ENCODE measurements at places on chromosomes 6 and 20.
A peak's percentile ranks its signal among the peaks of the same experiment; 100 is the strongest.

- DNase-seq = no peak
These were observed 20.4 kb upstream of the MAP3K4 start for GRCh38 chr6:160971171-160971570.

- no peak for DNase-seq
These were observed 12.4 kb downstream of the SLC52A3 start for GRCh38 chr20:755941-756340.

- peak; percentile 61 for DNase-seq
These were observed 107.1 kb upstream of the BACH2 start for GRCh38 chr6:90403489-90404381.

GRCh38 chr20:4064144-4064909 lies 49.0 kb upstream of the RNF24 start:
- peak; percentile 68 for DNase-seq

GRCh38 chr20:13325033-13325432 lies 104.0 kb downstream of the ISM1 start:
- DNase-seq = peak; percentile 40

GRCh38 chr6:42774201-42774600 lies 7.7 kb upstream of the BICRAL start:
- no peak for DNase-seq

DNA sequence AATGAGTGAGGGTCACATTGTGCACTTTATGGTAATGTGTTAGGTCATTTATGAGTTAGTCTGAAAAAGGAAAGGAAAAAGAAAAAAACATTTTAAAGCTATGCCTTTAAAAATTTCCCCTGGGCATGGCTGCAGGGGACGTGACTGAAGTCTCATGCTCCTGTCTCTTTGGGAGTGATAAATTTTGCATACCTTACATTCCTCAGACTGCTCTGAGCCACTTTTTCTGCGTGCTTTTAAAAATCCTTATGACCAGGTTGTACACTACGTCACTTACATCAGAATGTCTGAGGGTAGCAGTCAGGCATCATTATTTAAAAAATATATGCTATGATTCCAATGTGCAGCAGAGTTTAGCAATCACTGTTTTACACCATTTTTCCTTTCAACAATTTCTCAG lies 121.2 kb downstream of the RFPL4B start:
- DNase-seq = peak; percentile 54

DNA sequence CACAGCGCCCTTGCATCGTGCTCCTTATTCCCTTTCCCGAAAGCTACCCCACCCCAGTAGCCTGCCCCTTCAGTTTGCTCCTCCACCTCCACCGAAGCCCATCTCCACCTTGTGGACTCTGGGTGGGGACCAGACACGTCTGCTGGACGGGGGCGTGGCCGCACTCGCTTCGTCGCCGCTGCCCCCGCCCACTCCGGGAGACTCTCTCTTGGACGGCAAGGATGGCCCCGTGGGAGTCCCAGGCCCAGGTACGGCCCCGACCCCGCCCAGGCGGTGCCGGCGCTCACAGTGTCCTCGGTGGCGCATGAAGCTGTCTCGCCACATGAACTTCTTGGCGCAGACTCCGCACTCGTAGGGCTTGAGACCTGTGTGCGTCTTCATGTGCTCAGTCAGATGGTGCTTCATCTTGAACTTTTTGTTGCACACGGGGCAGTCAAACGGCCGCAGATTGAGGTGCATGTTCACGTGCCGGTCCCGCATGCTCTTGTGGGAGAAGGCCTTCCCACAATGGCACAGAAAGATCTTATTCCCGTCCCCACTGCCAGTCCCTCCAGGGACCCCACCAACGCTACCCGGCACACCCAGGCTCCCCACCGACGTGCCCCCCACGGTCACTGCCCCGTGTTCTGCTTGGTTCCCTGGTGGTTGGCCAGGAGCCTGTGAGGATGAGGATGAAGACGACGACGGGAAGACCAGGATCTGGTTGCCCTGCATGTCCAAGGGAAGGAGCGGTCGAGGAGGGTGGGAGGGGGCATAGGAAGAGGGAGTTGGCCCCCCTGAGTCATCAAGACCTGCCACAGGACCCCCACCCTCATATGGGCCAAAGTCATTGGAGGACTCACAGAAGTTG lies 1.3 kb upstream of the TAPBP start:
- peak; percentile 56 for DNase-seq

- DNase-seq = no peak
These were observed 184.9 kb upstream of the TSHZ2 start for GRCh38 chr20:52787216-52787615.

DNA sequence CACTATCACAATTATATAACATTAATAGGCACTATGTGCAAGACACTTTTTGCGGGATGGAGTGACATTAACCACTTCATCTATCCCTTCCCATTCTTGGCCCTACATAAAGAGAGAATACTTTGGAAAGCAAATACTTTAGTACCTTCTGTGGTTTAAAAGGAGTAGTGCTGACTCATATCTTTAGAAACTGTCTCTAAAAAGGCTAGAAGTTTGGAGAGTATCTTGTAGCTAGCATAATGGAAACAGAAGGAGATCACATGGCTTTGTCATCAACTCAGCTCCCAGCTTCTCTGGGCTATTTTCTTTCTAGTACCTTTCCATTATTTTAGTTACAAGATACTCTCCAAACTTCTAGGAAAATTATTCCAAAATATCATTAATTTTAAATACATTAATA lies 157.5 kb downstream of the ADGRG6 start:
- DNase-seq = no peak

DNA sequence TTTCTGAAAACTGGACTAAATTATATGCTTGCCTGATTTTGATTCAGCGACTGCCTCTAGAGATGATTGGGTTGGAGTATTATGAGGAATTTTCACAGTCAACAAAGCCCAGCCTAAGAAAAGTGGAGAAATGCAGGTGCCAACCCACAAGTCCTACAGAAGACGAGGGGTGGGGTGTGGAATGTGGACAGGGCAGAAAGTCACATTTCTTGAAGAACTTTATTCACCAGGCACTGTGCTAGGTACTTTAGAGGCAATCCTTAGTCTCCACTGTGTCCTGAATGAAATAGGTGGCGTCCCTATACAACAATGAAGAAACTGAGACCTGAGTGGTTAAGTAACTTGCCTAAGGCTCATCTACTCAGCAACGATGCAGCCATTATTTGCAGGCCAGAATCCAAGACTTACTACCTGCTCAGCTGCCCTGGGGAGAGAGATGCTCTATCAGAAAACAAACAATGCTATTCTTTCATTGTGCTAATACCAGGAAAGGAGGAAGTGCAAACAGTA lies 106.3 kb downstream of the RNF144B start:
- peak; percentile 66 for DNase-seq

- peak; percentile 22 for DNase-seq
These were observed 7.1 kb downstream of the NHLRC1 start for GRCh38 chr6:18115356-18115755.

DNA sequence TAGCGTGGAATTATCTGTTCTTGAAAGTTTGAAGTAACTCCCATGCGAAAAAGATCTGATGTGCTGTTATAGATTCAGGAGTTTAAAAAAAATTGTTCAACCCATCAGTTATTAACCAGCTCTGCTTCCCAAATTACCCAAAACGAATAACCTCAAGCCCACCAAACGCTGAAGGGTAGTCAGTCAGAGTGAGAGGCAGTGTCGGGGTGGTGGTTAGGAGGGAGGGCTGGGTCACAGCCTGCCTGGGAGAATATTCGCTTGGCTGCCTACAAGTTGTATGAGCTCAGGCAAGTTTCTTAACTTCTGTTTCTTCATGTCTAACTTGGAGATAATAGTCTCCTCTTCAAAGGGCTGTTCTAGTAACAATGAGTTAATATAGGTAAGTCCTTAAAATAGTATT lies 114.6 kb downstream of the JPH2 start:
- no peak for DNase-seq

GRCh38 chr20:14717134-14717999 lies 380.0 kb upstream of the FLRT3 start:
- DNase-seq = peak; percentile 40

- DNase-seq = no peak
These were observed 27.1 kb downstream of the GSTA2 start for GRCh38 chr6:52736145-52736544.

- peak; percentile 13 for DNase-seq
These were observed 21.0 kb downstream of the JPH2 start for GRCh38 chr20:44166008-44166407.

- DNase-seq = peak; percentile 47
These were observed 71.4 kb upstream of the UFL1 start for GRCh38 chr6:96450082-96450769.

DNA sequence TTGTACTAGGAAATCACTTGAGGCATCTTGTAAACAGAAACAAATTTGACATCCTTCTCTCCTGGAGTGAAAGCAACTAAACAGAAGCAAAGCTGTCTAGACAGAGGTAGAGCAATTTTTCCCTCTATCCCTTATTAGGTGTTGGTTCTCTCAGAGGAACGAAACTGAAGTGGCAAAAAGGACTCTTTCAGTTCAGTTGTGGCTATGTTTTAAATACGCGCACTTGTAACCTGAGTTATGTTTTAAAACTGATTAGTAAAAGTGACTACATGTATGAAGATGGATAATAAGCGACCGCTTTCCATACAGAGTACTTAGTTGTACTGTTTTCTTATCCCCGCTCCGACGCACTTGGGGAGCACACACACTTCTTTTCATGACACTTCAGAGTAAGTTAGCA lies 551.0 kb downstream of the PHF3 start:
- no peak for DNase-seq

DNA sequence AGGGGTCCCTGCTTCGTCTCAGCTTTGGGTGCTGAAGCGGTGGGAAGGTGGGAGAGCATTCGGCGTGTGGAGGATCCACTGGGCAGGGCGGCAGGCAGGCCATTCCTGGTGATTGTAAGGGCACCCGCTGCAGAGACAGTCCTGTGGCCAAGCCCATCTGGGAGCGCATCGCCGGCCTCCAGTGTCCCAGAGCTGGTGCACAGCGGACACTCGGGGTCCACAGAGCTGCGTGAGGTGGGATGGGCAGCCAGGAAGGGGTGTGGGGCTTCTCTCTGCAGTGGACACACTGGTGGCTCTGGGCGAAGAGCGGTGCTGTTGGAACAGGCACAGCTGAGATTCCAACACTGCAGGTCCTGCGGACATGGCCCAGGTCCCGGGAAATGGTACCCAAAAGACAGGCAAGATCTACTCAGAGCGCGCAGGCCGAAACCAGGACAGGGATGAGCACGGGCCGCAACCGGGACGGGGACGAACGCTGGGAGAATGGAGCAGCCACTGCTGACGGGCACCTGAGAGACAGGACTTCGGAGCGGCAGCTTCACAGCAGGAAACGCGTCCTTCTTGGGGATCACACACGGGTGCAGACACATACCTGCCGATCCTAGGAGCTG lies 188.2 kb downstream of the ERMARD start:
- DNase-seq = no peak

GRCh38 chr6:68657374-68658139 lies 22.5 kb downstream of the ADGRB3 start:
- no peak for DNase-seq

- DNase-seq = no peak
These were observed 9.0 kb upstream of the MRGBP start for GRCh38 chr20:62787321-62787720.

- no peak for DNase-seq
These were observed 63.0 kb downstream of the LAMP5 start for GRCh38 chr20:9577397-9577796.

DNA sequence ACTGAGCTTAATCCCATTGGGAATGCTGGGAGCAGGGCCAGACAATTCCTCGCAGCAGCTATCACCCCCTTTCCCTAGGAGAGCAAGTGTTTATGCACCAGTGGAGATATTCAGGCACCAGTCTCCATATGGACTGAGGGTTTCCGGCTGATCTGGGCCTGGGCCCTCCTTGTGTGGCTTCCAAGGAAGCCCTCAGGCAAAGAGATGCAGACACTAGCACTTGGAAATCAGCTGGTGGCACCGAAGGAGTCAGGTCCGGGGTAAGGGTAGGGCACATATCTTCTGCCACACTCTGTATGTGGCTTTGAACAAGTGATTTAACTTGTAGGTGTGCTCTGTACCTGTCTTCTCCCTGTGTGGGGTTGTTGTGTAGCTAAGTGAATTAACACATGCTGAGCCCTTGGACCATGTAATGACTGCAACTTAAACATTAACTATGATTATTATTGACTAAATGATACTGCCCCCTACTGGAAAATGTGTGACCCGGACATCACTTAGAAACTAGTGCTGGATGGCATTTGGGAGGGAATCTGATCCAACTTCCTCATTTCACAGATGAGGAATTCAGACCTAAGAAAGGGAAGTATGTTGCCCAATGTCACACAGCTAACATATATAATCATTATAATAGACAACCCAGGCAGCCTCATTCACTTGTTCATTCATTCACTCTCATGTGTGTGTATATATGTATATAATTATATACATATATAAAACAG lies 19.3 kb upstream of the WFDC2 start:
- peak; percentile 62 for DNase-seq

GRCh38 chr20:53656293-53657202 lies 62.9 kb upstream of the ZNF217 start:
- DNase-seq = peak; percentile 46

DNA sequence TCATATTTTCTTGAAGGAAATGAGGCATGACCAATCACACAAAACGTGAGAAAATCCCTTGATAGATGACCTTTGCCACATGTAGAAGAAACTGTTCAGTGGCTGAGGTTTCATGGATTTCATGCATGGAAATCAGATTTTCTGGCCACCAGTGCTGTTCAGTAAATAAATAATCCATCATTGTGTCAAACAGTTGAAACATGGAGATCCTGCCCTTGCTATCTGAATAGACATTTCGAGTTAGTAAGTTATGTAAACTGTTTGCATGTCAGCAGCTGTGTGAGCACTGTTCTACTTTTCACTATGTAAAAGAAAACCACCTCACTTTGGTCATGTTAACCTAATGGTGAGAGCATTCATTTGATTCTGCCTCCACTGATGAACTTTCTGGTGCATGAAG lies 793.9 kb upstream of the EPHA7 start:
- no peak for DNase-seq

DNA sequence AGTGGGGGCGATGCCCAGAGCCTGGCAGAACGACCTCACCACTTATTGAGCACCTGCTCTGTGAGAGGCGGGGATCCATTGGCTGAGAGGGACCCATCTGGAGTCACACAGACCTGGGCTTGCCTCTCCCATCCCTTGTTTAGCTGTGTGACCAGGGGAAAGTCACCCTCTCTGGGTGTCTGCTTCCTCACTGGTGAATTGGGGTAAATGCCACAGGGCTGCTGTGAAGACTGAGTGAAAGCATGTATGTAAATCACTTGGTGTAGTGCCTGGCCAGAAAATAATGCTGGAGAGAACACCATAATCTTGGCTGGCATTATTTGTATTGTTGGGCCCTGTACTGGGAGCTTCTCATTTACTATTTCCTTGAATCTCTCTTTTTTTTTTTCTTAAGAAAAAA lies 83.4 kb upstream of the PRL start:
- no peak for DNase-seq
